Aorta (tissue), 5 donors: ENCODE measurements at places on chromosomes 6 and 20. TPM values are rescaled to one million over a fixed set of nuclear protein-coding genes. Genes with fewer than 3 reads are reported as not detected.

DNA sequence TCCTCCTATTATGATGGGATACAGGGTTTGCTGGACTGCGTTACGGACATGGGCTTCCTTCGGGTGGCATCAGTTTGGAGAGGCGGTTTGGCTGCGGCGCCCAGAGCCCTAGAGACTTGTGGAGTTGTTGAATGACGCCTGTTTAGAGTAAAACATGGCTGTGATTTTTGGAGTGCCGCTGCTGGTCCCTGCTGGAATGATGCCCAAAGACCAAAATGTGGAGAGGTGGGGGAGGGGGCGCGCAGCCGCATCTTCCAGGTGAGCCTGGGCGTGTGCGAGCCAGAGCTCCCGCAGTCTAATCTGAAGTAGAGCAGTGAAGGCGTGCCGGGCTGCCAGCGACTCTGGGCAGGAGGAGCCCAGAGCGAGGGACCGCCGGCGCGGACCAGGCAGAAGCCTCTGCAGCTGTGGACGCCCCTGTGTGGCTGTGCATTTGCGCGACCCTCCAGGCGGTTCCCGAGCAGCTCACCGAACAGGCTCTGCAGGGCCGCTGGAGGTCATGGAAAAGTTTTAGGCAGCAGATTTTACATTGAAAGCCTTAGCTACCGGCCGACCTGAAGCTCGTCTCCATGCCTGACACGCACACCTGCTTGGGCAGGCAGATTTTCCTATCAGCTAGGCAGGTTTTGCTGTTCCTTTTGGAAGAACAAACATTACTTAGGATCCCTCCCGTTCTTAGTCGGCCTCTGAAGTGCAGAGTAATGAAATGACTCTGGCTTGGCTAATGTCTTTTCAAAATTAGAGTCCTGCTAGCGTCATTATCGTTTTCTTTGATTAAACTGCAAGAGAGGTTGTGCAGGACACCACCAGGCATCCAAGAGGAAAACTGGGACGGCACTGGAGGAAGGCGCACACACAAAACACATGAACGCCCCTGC, 298.2 kb downstream of the PHACTR1 start:
- H3K27me3 ChIP-seq = no peaks in the 10 kb centered on the region
- H3K4me3 ChIP-seq = peak overlapping the region; percentile 76
- peak overlapping the region; percentile 24 for H3K27ac ChIP-seq

DNA sequence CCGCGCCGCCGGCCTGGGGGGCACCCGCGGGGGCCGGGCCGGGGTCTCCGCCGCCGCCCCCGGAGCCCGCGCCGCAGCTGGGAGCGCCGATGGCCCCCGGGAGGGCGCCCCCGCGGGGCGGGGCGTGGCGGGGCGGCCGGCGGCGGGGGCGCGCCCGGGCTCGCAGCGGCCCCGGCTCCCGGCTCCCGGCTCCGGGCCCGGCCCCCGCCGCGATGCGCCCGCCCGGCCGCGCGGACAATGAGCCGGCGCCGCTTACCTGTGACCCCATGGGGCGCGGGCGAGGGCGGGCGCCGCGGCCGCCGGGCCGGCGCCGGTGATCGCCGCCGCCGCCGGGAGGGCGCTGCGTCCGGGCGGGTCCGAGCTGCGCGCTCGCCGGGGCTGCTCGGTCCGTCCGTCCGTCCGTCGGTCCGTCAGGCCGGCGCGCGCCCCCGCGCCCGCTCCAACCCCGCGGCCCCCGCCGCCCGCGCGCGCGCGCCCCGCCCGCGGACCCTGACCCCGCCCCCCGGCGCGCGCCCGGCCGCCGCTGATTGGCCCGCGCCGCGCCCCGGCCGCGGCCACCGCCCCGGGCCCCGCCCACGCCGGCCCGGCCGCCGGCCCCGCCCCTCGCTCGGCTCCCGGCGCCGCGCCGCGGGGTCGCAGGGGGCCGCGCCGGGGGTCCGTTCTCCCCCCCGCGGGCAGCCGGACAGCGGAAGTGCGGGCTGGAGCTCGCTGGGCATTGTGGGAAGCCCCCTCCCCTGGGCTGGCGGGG, at the start of gene ZBTB46:
ZBTB46 (minus strand) TSS at position 424 of the 748 bp plus-strand sequence. CDS start 40,507 bp downstream, outside the sequence.
- no peak within 1 kb of the TSS for H3K27ac ChIP-seq
- H3K4me1 ChIP-seq = no peaks in the 10 kb centered on the region
- no peak for DNase-seq
- peak within 1 kb of the TSS; percentile 90 for H3K4me3 ChIP-seq

- H3K4me1 ChIP-seq = peaks cover 10% of the 10 kb centered on the region
- no peaks in the 10 kb centered on the region for H3K36me3 ChIP-seq
- H3K27me3 ChIP-seq = no peaks in the 10 kb centered on the region
- no peak overlapping the region for H3K4me3 ChIP-seq
Measured at GRCh38 chr6:25326126-25326525, 47.0 kb downstream of the CARMIL1 start.

DNA sequence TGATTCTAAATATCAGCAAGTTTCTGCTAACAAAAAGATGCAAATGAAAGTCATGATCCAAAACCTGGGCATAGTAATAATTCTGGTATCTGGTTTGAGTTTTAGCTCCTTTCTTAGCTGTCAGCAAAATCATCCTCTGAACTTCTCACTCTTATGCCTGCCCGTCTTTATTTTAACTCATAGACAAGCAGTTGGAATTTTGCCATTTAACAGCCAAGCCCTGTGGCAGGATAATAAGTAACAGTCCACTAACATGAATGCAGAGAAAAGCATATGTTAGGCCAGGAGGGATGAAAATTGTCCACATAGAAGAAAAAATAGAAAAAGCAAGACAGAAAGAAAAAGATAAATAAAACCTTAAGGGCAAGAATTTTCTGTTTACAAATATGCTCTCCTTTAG, 170.0 kb upstream of the LAMA2 start:
- H3K4me3 ChIP-seq = no peak overlapping the region
- H3K27me3 ChIP-seq = no peaks in the 10 kb centered on the region
- H3K36me3 ChIP-seq = no peaks in the 10 kb centered on the region
- no peak overlapping the region for H3K27ac ChIP-seq
- H3K4me1 ChIP-seq = no peaks in the 10 kb centered on the region

DNA sequence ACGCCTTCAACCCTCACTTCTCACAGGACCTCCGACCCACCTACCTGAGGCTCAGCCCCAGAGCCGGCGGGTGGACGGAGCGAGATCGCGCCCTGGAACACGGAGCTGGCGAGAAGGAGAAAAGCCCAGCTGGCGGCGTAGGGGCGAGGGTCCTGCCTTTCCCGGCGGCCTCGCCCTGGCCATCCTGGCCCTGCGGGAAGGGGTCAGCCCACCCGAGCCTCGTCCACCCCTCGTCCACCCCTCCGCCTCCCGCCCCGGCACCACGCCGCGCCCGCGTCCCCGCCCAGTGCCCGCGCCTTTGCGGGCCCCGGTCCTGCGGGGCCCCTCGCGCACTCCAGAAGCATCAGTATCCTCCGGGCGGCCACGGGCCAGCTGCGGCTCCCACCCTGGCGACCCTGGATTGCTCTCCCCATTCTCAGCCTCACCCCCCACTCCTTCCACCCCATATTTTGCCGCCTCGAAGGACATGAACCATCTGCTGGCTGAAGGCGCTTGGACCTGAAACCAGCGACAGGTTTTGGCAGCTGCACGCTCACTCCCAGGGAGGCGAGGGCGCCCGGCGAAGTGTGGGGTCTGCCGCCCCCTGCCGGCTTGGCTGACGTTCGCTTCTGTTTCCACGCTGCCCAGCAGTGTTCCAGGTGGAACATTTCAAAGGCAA, 65.1 kb downstream of the PLG start:
- H3K4me3 ChIP-seq = peak overlapping the region; percentile 39
- DNase-seq = peak; percentile 84
- H3K4me1 ChIP-seq = no peaks in the 10 kb centered on the region
- H3K27ac ChIP-seq = no peak overlapping the region
- no peaks in the 10 kb centered on the region for H3K36me3 ChIP-seq

DNA sequence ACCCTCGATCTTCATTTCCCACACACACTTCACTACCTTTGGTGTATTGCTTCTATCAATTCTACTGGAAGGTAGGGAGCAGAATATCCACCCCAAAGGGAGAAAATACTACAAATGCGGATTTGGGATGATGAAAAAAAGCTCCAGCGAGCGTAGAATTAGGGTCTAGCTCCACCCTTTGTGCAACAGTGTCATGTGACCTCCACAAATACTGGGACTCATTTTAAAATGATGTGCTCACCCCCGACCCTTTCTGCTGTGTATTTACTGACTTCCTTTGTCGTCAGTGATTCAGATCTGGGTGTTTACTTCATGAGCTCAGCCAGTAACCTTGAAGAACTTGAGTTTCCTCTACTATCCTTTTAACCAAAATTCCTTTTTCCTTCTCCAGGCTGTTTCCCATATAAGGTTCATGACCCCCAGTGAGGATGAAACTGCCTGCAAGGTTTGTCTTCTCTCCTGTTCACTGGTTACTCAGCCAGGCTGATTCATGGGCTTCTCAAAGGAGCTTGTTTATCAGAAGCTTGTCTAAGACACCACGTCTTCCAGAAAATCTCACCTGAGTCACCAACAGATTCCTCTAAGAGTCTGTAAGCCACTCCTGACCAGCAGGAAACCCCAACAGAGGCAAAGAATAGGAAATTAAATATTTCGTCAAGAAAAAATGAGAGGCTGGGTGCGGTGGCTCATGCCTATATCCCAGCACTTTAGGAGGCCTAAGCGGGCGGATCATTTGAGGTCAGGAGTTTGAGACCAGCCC, 39.6 kb upstream of the PAX1 start:
- no peak overlapping the region for H3K4me3 ChIP-seq
- H3K4me1 ChIP-seq = no peaks in the 10 kb centered on the region
- no peak for DNase-seq

DNA sequence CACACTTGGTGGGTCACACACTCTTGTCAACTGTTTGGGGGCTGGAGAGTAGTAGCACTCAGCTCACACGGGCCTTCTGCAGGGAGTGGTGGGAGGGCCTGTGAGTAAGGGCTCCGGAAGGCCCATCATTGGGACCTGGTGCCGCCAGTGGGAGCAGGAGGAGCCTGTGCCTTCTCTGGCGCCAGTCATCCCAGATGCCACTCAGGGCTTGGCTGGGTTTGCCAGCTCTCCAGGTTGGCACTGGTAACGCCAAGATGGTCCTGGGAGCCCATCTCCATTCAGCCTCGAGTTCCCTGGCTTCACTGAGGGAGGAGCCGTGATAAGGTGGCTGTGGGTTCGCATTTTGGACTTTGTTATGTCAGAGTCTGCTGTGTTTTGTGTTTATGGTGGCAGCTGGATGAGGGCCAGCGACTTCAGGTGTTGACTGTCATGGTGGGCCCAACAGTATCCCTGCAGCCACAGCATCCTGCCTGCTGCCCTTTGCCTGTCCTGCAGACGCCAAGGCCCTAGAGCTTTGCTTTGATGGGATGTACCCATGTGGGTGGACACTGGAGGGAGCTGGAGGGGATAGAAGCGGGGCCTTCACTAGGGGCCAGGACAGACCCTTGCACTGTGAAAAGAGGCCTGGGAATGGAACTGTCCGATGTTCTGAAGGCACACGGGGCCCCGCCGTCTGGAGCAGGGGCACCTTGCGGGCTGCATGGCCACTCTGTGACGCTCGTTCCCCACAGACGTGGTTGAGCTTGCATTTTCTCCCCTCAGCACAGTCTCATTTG, 13.3 kb upstream of the DNAJC5 start:
- no peak overlapping the region for H3K4me3 ChIP-seq
- no peaks in the 10 kb centered on the region for H3K36me3 ChIP-seq
- DNase-seq = no peak
- no peak overlapping the region for H3K27ac ChIP-seq
- no peaks in the 10 kb centered on the region for H3K4me1 ChIP-seq
- no peaks in the 10 kb centered on the region for H3K27me3 ChIP-seq

DNA sequence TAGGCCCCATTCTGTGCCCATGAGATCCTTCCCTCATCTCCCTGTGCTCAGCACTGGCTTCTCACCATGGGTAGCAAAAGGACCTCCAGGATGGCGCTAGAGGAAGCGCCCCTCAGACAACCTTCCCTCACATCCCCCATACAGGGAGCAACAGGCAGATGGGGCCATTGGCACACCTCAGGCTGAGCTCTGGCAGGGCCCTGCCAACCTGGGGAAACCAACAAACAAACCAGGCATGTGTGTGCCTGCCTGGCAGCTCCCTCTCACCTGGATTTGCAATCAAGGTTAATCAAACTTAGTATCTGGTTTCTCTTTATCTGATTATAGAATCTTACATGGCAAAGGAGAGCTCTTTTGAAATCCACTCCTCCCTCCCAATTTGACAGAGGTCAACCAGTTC, 134.9 kb downstream of the SLC23A2 start:
- no peak for DNase-seq
- H3K4me3 ChIP-seq = no peak overlapping the region
- no peaks in the 10 kb centered on the region for H3K4me1 ChIP-seq
- H3K27me3 ChIP-seq = no peaks in the 10 kb centered on the region

- H3K4me1 ChIP-seq = no peaks in the 10 kb centered on the region
- no peak for DNase-seq
- H3K27me3 ChIP-seq = no peaks in the 10 kb centered on the region
- H3K4me3 ChIP-seq = no peak overlapping the region
- H3K36me3 ChIP-seq = no peaks in the 10 kb centered on the region
- no peak overlapping the region for H3K27ac ChIP-seq
Measured at GRCh38 chr20:2305479-2305878, 9.7 kb downstream of the TGM3 start.

GRCh38 chr20:57308451-57309271, 20.9 kb upstream of the SPO11 start:
- no peaks in the 10 kb centered on the region for H3K4me1 ChIP-seq
- no peak overlapping the region for H3K4me3 ChIP-seq
- no peak overlapping the region for H3K27ac ChIP-seq
- no peaks in the 10 kb centered on the region for H3K27me3 ChIP-seq
- peak; percentile 23 for DNase-seq

DNA sequence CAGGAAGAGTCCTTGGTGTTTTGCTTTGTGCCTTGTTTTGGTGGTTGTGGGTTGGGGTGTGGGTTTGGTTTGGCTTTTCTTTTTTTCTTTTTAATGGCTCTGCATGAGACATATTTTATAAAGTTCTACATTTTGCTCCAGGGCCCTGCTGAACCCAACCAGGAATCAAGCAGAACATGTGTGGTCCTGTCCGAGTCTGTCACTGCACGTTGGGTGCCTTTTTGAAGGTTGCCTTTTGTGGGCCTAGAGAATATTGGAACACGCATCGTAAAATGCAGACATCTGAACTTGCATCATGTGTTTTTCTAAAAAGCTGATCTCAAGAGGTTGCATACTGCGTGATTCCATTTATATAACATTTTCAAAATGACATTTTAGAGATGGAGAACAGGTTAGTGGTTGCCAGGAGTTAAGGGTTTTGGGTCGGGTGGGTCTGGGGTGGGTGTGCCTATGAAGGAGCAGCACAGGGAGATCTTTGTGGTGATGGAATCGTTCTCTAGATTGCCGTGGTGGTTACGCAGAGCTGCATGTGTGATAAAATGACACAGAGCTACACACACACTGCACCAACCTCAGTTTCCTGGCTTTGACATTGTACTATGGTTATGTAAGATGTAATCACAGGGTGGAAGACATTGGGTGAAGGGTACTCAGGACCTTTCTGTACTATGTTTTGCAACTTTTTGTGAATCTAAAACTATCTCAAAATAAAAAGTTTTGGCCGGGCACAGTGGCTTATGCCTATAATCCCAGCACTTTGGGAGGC, 80.2 kb downstream of the EYA2 start:
- no peaks in the 10 kb centered on the region for H3K27me3 ChIP-seq
- no peaks in the 10 kb centered on the region for H3K36me3 ChIP-seq
- DNase-seq = no peak

PAK5 gene
- 0.19 TPM for total RNA-seq

PKIB gene
- total RNA-seq = 1.8 TPM

BFSP1 gene
- 2.6 TPM for total RNA-seq
